ENCODE measurements at places on chromosomes 1 and 21.

GRCh38 chr21:36470294-36470693, 9.6 kb downstream of the CLDN14 start:
- no peak for DNase-seq

DNA sequence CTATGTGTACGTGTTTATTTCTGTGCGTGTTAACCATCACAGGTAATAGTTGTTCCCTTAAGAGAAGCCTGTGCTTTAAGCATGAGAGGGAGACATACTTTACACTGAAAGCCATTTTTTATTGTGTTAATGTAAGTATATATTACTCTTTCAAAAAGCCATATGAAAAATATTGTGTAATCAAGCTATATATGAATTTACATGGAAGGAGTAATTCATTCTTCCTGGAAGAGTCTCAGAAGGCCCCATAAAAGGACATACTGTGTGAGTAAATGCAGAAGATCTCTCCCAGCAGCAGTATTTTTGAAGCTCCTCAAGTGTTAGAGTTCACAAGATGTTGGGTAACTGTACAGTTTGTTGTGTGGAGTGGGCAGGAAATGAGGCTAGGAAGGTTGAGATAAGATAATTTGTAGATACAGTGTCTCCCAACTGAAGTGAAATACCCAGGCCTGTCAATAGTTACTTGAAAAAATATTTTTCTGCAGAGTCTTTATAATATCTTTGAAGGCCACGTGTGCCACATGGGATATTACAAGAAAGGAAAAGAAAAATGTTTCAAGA, 138.3 kb downstream of the PTGER3 start:
- DNase-seq = no peak

- DNase-seq = no peak
These were observed 221.4 kb upstream of the L1TD1 start for GRCh38 chr1:61973100-61973837.

DNA sequence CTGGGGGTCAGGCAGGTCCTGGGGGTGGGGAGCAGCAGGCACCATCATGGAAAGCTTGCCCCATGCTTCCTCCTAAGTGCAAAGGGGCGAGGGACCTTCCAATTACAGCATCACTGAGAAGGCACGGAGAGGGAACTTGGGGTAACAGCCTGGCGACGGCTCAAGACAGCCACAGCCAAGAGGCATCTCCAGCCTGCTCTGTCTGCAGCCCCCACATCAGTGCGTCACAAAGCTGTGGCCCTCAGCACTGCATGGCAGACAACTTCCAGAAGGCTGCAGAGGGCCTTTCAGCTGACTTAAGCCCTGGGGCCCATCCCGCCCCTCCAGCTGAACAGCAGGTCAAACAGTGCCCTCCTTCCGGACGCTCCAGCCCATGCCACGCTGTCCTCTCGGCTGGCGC, 13.2 kb upstream of the GPR153 start:
- no peak for DNase-seq

DNA sequence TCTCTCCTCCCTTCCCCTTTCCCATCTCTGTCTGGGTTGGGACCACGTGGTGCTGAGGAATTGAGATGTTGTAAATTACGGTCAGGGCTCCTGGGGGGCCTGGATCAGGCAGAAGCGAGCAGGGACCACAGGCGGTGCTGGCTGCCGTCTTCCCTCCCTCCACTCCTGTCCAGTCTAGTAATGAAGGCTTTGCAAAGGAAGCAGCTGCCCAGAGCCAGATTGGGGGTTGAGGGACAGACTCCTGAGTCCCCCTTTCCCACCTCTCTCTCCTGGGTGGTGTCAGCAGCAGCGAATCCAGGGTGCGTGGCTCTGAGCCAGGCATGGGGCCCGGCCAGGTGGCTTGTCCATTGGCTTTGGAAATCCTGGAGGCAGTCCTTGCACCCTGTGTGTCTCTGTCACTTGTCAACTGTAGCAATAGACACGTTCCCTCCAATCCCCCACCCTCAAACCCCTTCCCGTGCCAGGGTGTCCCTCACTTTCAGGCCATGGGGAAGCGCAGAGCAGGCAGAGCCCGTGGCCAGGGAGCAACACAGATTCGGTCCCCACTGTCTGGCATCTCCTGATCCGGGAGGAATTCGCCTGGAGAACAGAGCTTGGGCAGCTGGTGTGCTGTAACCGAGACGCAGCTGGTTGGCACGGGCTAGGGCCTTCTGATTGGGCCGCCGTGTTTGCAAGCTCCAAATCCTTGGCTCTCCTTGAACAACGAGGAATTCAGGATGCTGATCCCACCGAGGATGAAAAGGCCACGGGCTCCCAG, 64.8 kb upstream of the WNT4 start:
- no peak for DNase-seq

DNA sequence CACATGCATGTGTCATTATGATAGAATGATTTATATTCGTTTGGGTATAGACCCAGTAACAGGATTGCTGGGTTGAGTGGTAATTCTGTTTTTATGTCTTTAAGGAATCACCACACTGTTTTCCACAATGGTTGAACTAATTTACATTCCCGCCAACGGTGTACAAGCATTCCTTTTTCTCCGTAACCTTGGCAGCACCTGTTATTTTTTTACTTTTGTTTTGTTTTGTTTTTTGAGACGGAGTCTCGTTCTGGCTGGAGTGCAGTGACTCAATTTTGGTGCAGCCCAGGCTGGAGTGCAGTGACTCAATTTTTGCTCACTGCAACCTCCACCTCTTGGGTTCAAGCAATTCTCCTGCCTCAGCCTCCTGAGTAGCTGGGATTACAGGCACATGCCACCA, 8.5 kb upstream of the S100B start:
- no peak for DNase-seq
